ENCODE measurements at places on chromosomes 12 and 14.

GRCh38 chr12:65209655-65210043 is 40.3 kb downstream of the LEMD3 start:
- DNase-seq: no peak

GRCh38 chr12:115032521-115032920 is 348.5 kb upstream of the TBX3 start:
- no peak for DNase-seq

DNA sequence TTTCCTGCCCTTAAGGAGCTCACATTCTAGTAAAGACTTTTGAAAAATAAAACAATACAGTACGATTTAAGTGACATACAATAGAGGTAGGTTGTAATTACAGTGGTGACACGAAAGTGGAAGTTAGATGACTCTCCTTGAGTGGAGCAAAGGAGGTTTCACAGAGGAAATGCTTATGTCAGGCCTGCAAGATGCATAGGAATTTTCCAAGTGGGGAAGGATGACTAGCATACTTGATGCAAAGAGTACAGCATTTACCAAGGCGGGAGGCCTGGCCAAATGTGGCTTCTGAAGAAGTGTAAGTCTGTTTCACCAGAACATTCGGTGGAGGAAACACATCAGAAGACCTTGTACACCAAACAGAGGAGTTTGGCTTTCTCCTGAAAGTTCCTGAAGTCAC is 55.2 kb downstream of the ERO1A start:
- DNase-seq: no peak

DNA sequence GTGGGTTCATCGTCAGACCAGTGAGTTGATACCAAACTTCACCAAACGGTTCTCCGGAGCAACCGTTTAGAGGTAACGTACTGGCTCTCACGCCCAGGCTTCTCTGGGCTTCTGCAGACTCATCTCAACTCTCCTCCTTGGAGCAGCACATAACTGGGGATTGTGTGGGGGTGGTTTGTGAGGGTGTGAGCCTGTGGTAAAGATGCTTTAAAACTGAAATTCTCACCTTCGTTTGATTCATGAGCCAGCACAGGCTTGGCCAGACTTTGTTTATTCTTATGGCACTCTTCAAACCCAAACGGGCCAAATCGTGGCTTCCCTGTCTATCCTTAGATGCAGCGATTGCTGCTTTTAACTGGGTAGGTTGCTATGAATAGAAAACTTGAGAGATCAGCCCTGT is 121.3 kb downstream of the SAMD4A start:
- DNase-seq: no peak

Data from aorta (tissue), 5 donors.